Activated T-cell treated with anti-CD3 and anti-CD28 coated beads for 48 hours (primary cell): ENCODE measurements at places on chromosomes 2 and 18.

DNA sequence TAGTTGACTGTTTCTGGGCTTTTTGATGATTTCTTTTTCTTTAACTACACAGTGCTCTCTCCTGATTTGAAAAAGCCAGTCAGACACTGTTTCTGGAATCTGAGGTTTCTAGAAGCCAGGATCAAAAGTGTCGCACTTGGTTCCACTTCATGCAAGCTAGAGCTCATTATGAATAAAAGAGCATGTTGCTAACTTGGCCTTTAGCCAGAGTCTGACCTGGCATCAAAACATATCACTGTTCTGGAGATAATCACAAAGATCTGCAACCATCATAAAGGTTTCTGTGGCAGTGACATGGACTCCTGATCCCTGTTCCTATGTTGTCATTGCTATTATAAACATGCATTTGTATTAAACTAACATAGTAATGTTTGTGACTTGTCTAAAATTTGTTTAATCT, 76.1 kb upstream of the MAPRE2 start:
- DNase-seq: no peak

GRCh38 chr2:174553811-174554493, 43.7 kb downstream of the WIPF1 start:
- DNase-seq: no peak

GRCh38 chr2:174003720-174004695, 38.8 kb upstream of the SP3 start:
- DNase-seq: no peak

GRCh38 chr2:23388756-23389514, 4.0 kb downstream of the KLHL29 start:
- no peak for DNase-seq

DNA sequence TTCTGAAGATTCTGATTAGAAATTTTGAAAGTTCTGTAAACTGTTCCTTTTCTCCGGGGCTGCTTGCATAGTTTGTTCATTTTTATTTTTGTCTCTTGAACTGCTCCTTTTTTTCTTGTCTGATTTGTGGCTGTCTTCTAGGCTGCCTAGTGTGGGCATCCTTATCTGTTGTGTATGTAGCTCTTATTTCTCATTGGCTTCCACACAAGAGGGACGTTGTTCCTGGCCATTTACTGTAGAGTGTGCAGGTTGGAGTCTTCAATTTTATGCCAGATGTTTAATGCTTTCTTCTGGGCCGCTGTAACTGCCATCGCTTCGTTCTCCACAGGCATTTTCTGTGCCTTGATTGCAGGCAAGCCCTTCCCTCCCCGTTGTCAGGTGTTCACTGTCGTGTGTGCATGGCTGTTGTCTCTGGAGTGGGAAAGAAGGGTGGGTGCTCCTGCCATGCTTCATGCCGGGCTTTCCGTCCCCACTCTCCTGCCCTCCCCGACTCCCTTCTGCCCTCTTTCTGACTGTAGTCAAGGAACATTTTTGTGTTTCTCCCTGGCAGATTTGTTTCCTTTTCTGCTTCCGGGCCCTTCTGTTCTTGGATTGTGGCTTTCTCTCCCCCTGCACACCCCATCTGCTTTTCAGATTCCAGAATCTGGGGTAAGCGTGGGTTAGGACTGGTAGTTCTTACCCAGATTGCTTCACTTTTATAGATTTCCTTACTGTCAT, 15.5 kb downstream of the CEP192 start:
- DNase-seq: no peak

DNA sequence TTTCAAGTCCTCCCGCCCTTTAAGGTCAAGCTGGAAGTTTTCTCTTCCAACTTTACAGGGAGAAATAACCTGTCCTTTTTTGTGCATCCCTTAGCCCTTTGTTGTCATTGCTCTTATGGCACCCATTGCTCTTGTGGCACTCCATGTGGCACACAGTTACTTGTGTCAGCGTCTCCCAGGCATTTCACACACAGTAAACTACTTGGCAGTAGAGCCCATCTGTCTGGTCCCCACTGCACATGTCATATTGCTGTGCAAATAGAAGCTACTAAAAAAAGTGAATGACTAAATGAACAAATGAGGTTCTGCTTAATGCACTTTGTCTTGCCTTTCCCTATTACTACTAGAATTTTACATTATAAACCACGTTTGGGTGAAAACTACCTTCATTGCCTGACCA, 149.3 kb downstream of the EML6 start:
- DNase-seq: no peak

DNA sequence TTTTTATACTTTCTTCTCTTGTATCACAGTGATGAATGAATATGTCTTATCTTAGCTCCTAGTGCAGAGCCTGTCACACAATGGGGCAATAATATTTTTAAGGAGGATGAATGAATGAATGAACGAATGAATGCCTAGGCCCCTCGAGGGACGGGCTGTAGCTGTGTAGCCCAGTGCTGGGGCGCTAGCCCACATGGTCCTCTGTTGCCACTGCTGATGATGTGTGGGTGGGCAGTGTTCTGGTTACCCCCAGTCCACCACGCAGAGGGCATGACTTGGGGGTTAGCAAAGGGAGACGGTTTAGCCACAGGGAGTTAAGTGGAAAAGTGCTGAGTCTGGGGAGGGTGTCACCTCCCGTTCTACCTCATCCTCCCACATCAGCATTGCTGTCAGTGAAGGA, 134.2 kb downstream of the SMAD7 start:
- DNase-seq: no peak

DNA sequence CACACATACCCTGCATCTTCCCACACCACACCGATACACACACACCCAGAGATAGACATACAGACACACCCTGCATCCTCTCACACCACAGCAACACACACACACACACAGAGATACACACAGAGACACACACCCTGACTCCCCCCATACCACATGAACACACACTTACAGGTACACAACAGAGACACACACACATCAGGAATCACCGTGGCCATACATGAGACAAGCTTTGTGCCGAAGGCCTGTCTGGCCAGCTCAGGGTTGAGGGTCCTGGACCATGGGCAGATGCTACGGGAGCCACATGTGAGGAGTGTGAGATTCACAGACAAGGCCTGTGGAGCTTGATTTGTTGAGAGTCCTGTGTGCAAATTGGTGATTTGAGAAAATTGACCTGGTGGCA, 15.6 kb downstream of the IMPA2 start:
- no peak for DNase-seq

DNA sequence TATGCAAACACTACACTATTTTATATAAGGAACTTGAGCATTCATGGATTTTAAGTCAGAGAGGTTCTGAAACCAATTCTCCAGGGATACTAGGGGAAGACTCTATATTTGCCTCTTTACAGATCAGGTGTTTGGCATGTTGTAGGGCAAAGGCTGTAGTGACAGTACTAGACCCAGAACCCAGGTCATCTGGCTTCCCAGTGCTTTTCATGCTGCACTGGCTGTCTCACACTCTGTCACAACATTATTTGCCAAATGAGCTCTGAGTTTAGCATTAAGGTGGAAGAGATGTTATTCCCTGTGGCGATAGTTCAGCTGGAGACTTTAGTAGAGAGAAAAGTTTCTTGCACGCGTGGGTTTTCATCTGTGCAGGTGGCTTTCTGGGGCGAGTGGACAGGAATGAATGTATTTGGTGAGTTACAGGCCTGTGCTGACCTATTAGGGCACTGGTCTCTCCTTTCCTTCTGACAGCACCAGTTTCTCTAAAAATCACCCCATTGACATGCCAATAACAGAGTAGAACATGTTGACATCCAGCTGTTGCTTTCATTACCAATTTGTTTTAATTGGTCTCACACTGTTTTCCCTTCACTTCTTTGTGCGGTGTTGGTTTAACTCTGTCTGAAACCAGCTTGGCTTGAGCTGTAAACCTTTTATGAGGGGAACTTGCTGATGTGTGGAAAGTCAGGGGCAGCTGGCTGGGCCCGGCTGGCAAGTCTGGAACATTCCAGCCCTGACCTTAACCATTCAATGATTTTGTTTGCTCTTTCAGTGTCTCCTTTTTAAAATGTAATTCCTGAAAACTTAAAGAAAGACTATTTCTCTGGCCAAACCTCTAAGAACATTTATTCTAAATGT, 643.0 kb upstream of the FAM98A start:
- no peak for DNase-seq

DNA sequence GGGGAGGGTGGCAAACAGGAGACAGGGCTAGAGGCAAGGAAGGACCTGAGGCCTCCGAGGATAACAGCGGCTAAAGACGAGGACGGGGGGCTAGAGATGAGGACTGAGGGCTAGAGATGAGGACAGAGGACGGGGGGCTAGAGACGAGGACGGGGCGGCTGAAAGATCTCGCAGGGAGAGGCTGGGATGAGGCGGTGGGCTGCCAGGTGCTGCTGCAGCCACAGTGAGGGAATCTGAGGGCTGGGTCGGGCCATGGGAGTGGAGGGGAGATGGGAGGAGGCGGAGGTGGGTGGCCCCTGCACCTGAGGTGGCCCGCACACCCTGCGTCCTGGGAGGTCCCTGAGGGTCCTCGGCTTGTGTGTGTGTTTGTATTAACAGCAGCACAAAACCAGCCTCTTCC, 350.2 kb upstream of the SALL3 start:
- DNase-seq: no peak

- DNase-seq: no peak
These were observed 246.9 kb downstream of the MTX2 start for GRCh38 chr2:176516051-176516602.

DNA sequence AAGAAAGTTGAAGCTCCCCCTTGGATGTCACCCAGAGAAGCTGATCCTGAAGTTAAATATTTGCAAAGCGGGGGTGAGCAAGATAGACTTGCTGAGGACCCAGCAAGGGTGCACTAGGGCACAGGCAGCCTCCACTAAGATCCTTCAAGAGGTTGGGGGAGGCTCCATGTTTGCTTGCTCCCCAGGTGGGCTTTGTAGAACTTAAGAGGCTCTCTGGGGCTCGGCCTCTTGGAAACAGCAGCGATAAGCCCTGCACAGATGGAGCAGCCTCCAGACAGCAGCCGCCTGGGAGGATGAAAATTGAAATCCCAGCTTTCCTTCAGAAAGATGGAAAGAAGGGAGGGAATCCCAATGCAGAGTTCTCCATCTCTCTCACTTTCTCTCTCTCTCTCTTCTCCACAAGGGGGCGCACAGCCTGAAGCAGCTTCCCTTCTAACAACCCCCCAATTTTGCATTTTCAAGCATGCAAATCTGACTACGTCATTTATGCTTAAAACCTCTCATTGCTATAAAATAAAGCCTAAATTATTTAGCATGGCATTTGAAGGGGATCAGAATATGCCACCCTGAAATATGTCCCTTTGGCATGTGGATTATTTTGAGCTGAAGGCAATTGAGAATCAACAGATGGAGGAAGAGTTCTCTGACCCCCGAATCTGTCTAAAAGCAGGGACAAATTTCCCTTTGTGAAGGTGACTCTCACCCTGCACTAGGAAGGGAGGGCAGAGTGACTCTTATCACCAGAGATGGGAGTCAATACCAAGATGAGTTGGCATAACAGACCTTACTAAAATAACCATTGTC, 185.7 kb upstream of the KLHL29 start:
- DNase-seq: no peak

- DNase-seq: no peak
These were observed 318.7 kb downstream of the GBX2 start for GRCh38 chr2:235849489-235849888.

DNA sequence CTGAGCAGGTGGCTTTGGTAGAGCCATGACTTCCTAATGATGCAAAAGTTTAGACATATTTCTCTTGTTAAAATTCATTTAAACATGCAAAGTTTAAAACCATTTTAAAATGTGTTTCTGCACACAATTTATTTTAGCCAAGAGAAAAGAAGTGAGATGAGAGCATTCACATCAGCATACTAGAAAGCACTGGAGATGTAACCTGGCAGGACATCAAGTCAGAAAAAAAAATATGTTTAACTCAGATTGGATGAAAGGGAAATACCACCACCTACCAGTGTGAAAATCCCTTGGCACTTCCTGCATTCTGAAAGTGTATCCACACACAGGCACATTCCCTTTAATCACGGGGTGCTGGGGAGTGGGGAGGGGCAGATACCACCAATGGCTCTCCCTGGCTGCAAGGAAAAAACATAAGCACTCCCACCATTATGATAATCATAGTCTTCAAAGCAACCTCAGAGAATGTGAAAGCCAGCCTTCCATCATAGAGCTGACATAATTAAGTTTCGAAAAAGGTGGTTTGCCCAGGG, 25.0 kb downstream of the DNER start:
- DNase-seq: no peak

- no peak for DNase-seq
These were observed 9.6 kb downstream of the PTGR3 start for GRCh38 chr18:75199327-75199726.

GRCh38 chr18:857986-858385, 45.9 kb upstream of the YES1 start:
- DNase-seq: no peak

GRCh38 chr18:79775441-79776221, 22.1 kb upstream of the KCNG2 start:
- no peak for DNase-seq

DNA sequence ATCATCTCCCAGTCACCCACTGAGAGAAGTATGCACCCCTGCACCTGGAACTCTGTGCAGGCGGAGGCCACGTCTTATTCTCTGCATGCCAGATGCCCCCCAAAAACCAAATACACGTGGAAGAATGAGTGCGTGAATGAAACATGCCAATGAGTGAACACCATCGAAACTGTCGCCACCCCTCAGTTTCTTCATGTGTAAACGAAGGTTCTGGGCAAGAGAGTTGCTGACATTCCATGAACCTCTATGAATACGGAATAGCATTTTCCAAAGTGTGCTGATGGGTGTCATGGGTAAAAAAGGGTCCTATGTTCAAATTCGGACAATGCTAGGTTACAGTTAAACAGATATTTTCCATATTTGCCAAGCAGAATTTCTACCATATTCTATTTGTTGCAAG, 19.8 kb downstream of the FER1L5 start:
- DNase-seq: no peak

DNA sequence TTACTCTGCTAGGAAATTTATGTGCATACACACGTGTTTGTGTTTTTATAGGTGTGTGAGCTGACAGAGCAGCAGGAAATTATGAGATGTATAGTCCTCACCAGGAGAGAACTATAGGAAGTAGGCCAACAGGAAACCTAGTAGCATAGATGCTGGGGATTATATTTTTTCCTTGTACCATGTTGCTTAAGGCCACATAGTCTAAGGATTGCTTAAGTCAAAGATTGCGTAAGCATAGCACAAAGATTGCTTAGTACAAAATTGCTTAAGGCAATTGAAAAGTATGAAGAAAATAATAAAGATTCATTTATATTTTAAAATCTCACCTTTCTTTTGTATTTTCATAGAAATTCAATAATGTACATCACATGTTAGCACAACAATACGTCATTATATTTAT, 18.7 kb upstream of the CCDC102B start:
- DNase-seq: no peak
